GM12891 (cell line): ENCODE measurements at places on chromosomes 2 and 18.
A peak's percentile ranks its signal among the peaks of the same experiment; 100 is the strongest.

GRCh38 chr2:105809097-105809473 lies 64.4 kb downstream of the NCK2 start:
- DNase-seq: no peak

- DNase-seq: no peak
Observed at GRCh38 chr2:30514848-30515435, 67.9 kb downstream of the LCLAT1 start.

- DNase-seq: no peak
Observed at GRCh38 chr2:170162271-170162632, 15.7 kb upstream of the MYO3B start.

DNA sequence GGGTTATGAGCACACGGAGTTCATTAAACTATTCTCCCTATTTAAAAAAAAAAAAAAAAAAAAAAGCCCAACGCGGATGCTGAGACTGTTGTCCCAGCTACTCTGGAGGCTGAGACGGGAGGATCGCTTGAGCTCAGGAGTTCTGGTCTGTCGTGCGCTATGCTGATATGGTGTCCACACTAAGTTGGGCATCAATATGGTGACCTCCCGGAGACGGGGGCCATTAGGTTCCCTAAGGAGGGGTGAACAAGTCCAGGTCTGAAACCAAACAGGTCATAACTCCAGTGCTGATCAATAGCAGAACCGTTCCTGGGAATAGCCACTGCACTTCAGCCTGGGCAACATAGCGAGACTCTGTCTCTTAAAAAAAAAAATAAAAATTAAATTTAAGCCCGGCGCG lies 12.9 kb upstream of the ANKRD53 start:
- no peak for DNase-seq

DNA sequence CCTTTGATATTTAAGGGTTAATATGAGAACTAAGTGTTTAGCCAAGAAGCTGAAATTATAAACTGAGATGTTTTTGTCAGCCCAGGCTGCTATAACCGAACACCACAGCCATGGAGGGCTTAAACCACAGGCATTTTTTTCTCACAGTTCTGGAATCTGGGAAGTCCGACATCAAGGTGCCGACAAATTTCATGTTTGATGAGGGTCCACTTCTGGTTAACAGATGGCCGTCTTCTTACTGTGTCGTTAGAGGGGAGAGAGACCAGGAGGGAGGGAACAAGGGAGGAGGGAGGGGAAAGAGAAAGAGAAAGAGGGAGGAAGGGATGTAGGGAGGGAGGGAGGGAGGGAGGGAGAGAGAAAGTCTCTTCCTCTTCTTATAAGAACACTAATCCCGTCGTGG lies 6.5 kb upstream of the CNDP2 start:
- DNase-seq: no peak

DNA sequence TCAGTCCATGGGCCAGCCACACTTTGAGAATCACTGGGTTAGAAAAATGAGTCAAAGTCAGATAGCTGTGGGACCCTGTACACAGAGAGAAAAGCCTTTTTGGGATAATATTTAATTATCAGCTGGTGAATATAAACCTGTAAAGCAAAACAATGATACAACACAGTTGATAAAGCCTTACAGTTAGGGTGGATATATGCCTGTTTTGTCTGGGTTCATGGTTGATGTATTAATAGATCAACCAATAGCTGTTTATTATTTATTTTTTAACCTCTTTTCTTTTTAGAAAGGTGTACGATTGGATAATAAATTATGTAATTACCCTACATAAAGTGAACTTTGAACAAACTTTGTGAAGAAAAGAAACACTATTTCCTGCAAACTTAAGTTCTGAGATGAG lies 145.6 kb downstream of the TDRD15 start:
- no peak for DNase-seq

DNA sequence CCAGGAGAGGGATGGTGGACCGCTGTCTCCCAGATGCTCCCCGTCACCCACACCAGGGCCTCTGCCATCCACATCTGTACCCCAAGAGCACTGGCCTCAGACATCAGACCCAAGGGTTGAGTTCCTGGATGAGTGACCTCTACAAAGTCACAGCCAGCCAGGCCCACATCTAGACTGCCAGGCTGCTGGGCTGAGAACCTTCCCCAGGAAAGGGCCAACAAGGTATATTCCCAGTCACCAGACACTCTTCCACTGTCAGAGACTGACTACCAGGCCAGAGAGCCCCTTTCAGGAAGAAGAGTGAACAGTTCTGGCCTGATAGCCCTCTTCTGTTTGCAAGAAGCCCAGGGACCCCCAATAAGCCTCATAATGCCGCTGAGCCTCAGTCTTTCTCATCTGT lies 44.3 kb downstream of the C1QL2 start:
- no peak for DNase-seq

GRCh38 chr2:3034856-3035255 lies 342.8 kb downstream of the EIPR1 start:
- no peak for DNase-seq

DNA sequence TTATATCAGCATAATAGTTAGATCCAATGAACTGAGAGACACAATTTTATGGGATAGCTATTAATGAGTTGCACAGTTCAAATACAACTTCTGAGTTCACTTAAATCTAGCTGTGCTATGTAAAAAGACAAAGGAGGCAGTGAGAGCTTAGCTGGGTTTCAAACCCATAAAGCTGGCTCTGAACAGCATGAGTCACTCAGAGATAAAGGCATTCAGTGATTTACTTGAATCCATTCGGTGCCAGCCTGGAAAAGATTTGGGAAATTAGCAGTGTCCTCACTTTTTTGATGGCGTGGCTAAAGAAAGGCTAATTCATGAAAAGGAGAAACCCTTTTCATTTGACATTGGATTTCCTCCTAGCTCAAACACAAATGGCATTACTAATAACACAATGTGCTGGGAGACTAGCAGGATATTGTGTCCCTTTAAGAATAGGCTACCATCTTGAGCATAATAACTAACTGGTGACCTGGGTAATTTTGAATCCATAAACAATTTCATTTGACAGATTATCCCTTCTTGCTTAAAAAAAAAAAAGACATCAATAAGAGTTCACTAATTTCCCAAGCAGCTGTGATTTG lies 98.4 kb upstream of the NEUROD1 start:
- DNase-seq: no peak

GRCh38 chr18:6920099-6920955 lies 190.8 kb downstream of the ARHGAP28 start:
- DNase-seq: peak; percentile 20

- no peak for DNase-seq
Observed at GRCh38 chr2:105721991-105722511, 22.7 kb upstream of the NCK2 start.

- no peak for DNase-seq
Observed at GRCh38 chr2:230131366-230131765, 62.6 kb upstream of the SLC16A14 start.

- no peak for DNase-seq
Observed at GRCh38 chr18:14941256-14941655, 193.3 kb downstream of the ANKRD30B start.

DNA sequence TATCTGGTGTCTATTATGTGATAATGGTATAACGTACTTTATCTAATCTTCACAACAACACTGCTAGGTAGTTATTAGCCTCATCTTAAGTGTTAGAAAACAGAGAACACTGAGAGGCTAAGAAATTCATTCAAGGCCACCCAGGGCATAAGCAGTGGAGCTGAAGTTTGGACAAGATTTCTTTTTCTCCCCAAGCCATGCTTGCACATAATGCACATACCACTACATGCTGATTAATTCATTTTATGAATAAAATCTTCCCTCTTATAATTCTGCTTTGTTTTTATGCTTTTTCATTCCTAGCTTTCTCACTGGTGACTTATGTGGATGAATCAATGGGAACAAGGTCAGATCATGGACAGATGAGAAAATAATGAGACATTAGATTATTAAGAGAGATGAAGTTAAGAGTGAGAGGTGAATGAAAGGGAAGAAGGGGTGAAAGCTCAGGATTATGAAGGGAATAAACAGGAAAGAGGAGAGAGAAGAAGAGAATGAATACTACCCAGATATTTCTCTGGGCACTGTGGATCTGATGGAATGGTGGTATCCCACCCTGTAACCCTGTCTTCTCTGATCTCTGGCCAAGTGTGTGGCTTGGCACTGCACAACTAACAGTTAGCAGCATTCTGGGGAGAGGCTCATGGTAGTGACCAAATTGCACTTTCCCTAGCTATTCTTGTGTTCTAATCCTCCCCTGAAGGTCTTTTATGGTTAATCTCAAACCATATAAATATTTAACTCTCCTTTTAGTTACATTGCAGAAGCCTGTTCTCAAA lies 17.7 kb upstream of the GALNT3 start:
- no peak for DNase-seq

GRCh38 chr18:2971741-2972552 lies 41.0 kb downstream of the LPIN2 start:
- DNase-seq: no peak

- DNase-seq: no peak
Observed at GRCh38 chr2:26471766-26472706, 5.9 kb downstream of the OTOF start.

DNA sequence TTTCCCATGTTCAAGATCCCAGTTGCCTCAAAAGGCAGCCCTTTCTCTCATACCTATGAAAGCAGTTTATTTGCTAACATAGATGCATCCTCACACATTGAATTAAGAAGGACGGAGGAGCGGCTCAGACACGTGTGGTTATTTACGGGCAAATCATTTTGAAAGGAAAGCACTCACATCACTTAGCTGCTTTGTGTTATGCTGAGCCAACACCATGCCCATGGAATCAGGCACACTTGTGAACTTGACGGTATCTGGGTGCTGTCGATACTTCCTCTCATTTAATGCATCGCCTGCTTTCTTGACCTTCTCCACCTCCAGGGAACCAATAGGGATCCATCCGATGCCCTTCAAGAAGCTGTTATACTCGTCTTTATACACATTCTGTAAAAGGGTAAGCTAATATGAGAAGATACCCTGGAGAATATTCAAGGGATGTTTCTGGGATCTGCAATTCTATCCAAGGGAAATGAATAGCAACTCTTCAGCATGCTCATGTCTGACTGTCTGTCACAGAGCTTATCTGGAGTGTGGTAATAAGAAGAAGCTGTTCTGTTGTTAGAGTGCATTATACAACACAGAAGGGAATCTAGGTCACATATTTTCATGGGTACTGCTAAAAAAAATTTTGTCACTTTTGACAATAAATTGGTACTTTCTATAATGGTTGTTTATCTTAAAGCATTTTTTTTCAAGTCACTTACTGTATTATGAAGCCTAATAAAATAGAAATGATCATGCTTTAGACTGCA lies 63.3 kb downstream of the NEB start:
- no peak for DNase-seq

DNA sequence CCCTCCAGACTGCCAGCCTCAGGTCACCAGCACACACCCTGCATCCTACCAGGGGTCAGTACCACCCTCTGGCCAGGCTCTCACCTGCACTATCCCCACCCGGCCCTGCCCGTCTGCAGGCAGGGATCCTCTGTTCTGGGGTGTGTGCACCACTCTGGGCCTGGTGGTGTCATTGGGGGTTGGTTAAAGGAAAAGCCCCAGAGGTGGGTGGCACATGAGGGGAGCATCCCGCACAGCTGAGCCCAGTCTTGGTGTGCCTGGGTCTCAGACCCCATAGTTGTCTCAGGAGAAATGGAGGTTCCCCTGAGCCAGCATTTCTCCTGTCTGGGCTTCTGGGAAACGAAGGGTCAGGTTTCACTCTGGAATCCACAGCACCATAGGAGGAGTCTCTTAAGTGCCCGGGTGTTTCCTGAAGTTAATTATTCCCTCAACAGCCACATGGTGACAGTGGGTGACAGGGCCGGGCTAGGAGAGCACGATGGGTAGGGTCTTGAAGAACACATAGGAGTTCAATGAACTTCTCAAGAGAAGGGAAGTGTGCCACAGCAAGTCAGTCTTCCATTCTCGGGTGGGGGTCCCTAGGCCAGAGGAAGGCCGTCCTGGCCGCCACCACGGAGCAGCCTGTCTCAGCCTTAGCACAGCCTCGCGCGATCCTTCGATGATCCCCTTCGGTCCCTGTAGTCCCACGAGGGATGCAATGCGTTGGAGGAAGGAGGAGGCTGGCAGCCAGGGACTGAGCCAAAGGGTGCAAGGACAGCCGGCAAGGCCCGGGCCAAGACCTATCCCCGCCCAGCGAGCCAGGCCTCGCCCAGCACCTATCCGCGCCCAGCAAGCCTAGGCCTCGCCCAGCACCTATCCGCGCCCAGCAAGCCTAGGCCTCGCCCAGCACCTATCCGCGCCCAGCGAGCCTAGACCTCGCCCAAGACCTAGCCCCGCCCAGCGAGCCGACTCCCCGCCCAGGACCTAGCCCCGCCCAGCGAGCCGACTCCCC lies 1.1 kb upstream of the FARP2 start:
- no peak for DNase-seq

- no peak for DNase-seq
Observed at GRCh38 chr18:45637546-45638327, 22.5 kb downstream of the SLC14A2 start.

DNA sequence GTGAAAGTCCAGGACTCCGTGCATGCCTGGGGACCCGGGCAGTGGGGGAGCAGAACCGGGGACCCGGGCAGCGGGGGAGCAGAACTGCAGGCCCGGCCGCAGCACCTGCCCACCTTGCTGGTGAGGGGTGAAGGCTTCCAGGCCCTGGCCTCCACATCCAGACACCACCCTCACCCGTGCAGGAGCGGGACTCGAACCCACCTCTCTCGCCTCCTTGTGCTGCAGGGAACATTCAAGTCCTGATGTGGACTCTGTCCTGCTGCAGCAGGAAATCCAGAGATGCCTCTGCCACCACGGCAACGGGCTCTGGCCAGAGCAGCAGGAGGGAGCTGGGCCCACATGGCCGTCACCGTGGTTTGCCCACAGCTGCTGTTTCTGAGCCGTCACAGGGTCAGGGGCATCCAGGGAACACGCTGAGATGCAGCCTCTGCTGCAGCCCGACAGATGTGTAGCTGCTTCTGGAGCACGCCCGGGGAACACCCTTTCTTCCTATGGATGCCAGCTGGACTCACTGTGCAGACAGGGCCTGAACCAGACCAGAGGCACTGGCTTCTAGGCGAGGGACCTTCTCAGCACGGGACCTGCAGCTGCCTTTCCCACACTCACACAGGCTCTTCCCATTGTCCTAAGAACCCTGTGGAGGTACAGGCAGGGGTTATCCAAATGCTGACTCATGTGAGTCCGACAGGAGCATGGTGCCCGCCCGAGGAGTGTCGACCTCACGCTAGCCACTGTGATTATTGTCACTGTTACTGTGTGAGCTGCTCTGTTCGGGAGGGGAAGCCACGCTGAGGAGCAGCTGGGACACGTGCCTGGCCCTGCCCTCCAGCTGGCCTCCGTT lies 89.2 kb upstream of the CTDP1 start:
- no peak for DNase-seq

DNA sequence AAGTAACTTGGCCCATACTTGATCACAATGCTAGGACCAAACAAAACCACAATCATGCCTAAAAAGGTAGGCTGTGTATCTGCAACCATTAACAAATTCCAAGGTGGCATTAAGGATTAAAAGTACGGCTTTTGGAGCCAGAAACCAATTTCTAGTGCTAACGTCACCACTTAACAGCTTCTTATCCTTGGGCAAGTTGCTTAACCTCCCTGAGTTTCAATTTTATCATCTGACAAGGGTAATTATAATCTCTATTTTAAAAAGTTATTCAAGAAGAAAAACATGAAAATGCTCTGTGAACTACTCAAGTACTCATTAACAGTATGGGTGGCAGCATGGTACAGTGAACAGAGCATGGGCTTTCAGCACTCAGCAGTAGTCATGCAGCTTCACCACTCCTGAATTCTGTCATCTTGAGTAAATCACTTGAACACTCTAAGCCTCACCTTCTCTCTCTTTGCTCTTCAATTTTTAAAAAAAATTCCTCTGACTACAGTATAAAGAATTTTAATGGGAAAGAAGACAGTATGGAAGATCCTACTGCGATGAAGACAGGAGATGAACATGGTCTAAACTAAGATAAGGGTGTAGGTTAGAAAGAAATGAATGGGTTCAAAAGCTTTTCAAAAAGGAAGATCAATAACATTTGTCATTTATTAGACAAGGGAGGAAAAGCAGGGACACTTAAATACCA lies 69.2 kb downstream of the SS18 start:
- DNase-seq: no peak
